Right renal cortex interstitium (tissue), 3 donors: ENCODE measurements at places on chromosomes 7 and 10. TPM values are rescaled to one million over a fixed set of nuclear protein-coding genes. Genes with fewer than 3 reads are reported as not detected.

DNA sequence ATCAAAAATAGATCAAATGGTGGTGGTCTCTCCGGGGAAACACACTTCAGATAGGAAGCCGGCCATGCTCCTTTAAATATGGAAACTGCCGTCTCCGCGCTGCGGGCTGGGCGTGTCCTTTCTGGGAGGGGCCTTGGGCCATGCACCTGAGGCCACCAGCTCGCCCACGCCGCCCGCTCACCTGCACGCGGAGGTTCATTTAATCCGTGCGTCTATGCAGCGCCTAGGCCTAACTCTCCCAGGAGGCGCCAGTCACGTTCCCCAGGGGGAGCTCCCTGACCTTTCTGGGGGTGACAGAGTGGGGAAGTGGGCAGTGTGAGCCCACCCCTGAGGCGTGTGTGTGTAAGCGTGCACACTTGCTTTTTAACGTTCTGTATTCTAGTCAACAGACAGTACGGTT is 64.0 kb downstream of the C10orf143 start:
- no peak for DNase-seq

DNA sequence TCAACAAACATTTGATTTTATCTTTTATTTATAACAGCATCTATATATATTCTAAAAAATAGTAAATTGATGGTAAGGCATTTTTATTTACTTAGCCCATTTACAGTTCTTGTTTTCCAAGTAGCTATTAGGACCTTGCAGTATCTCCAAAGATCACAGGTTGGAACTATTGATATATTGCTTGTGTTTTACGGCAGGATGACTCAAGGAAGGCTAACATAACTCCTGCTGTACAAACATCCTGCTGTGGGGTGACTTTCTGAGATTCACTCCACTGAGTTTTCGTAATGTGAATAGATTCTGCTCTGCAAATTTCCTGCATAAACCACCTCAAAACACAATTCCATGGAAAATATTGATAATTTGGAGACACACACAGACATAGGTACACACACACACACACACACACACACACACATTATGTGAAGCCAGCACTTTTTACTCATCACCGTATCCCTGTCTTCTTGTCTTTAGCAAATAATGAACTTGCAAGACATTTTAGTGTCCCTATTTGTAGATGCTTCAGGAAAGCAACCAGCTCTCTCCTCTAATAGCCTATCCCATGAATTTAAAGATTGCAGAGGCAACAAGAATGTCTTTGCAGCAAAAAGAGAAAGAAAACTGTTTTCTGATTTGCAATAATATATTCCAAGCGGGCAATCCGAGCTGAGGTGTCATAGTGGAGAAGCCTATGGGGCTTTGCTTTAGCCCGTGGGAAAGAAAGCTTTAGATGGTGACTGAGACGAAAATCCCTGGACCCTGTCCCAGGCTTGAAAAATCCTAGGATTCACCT is 722 bp downstream of the AGR2 start:
- no peak for DNase-seq

DNA sequence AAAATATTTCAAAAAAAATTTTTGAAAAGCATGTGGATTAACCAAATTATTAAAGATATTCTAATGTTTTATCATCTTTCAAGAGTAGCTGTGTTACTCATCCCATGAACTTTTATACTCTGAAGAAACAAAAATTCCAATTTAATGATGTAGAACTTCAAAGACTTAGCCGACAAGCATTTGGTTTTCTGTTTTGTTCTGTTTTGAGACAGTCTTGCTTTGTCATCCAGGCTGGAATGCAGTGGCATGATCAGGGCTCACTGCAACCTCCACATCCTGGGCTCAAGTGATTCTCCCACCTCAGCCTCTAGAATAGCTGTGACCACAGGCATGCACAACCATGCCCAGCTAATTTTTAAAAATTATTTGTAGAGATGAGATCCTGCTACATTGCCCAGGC is 17.8 kb upstream of the LCOR start:
- no peak for DNase-seq

DNA sequence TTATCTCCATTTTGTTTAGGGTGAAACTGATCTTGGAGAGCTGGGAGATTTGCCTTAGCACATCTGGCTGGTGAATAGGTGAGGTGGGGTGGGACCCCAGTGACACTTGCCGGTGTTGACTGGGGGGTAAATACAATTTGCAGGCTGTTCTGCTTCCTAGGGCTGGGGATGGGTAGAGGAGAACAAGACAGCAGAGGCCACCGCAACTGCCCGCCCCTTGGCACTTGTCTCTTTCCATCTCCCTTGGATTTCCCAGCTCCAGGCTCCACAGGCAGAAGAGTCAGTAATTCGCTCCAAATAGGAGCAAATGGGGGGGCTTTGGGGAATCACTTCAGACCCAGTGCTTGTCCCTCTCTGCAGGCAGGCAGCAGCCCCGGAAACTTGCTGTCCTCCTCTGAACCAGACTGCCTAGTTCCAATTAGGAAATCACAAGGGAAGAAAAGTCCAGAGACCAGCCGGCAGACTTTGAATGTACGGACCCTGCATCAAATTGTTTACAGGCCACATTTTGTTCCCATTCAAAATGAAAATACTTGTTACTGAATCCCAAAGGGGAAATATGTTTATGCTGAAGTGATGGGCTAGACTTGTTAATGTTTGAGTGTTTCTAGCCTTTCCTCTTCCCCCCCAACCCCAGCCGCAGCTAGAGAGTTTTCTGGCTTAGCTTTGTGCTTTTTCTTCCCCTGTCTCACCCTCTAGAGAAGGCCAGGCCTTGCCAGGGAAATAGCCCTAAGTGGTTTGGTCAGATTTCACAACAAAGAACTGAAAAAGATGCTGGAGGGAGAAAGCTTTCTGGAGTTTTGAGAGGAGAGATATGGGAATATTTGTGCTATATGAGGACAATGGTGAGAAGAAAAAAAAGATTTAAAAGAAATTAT is 10.0 kb upstream of the INPP5F start:
- DNase-seq = no peak

GRCh38 chr7:114740941-114741340 is 181.0 kb upstream of the MDFIC start:
- no peak for DNase-seq

- no peak for DNase-seq
These were observed 867.3 kb downstream of the TYW1 start for GRCh38 chr7:67863911-67864310.

- DNase-seq = no peak
These were observed 495.5 kb upstream of the MGMT start for GRCh38 chr10:128971374-128972035.

GRCh38 chr10:35913628-35914027 is 271.5 kb upstream of the FZD8 start:
- DNase-seq = no peak

Gene GPER1
- polyA plus RNA-seq = 5.9 TPM
